Fibroblast of skin of left quadriceps (primary cell): ENCODE measurements at places on chromosomes 5 and 9.

DNA sequence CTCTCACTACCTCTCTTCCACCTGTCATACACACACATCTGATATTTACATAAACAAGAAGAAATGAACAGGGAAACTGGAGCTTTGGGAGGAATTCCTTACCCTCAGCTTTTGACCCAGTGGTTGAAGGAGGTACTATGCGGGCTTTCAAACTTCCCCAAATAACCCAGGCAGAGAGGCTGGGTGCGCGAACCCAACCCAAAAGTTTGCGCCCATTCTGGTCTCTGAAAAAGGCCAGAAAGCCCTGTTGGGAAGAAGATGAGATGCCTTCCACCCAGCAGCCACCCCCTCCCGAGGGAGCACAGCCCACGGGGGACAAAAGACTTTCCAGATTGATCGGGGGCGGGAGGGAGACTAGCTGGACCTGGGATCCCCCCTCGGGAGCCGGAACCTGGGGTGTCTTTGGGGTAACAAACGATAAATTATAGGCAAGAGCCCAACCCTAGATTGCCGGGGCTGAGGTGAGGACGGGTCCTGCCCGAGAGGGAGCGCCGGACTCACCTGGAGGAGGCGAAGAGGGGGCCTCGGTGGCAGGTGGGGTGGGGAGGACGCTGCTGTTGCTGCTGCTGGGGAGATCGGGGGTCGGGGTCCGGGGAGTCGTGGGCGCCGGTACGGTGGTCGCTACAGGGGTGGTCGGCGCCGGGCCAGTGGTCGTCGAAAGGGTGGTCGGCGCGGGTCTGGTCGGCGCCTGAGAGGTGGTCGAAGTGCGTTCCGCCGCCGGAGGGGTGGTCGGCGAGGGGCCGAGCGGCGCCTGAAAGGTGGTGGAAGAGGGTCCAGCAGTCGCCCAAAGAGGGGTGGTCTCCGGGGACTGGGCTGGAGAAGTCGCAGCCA, 798 bp downstream of the MEGF9 start:
- DNase-seq, result no peak

DNA sequence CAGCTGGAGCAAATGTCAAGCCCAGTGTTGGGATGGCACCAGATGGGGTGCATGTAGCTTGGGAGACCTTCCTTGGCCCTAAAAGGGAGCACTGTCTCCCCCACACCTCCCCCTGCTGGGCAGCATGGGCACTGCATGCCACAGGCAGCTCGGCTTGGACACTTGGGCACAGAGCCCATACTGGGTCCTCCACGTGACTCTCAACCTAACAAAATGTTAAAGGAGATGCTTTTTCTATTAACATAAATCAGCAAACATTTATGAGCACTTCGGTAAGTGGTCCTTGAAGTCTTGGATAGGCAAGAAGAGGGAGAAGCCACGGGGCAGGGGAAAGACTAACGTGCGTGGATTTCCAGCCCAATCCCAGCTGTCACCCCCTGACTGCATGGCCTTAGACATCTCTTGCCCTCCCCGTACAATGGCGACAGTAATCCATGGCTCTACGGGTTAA, 23.9 kb upstream of the MAPK9 start:
- DNase-seq, result no peak

DNA sequence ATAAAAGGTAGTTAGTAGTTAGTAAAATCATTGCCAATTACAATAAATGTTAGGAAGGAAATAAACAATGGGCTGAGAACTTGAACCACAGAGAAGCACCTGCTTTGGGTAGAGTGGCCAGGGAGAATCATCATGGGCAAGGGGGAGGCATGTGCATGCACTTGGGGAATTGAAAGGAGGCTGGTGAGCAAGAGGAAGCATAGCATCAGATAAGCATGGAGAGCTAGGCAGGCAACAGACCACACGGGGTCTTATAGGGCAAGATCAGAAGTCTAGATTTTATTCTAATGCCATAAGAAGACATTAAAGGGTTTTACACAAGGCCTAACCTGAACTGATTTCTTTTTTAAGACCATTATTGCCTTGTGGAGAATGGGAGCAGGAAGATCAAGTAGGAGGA, 93.4 kb downstream of the PIP5K1B start:
- no peak for DNase-seq

DNA sequence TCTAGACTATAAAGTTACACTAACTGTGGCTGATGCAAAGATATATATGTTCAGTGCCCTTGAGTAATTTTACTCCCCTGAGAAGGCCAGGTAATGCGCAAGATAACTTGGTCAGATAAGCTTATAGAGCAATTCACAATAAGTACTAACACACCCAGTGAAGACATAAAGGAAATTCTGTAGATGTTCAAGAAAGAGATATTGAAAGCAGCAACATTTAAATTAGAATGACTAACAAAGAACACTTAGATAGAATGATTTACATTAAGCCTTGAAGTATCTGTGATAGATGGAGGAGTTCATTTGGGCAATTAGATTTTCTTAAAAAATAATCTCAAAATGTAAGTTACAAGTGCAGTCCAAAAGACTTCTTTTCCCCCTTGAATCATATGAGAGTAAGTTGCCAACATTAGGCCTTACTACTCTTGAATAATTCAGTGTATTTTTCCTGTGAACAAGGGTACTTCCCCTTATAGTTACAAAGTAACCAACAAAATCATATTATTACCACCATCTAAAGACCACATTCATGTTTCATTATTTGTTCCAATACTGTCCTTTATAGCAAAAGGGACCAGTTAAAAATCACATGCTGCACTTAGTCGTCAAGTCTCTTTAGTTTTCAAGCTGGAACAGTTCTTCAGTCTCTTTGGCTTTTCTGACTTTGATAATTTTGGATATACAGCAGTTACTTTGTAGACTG, 44.4 kb upstream of the ELOVL7 start:
- no peak for DNase-seq

DNA sequence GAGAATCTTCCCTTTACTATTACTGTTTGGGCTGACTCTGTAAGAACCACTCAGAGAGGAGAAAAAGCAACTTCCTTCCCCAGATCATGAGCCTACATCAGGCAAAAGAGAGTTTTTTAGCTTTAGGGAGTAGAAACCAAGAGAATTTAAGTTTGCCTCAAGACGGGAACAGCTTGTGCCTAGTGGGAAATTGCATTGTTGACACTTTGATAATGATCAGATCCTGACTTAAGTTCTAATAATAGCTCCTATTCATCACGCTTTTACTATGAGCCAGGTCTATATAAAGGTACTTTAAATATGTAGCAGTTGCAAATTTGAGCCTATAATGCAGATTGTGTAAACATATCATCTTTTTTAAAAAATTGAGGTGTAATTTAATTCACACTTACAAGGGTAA, 298.2 kb downstream of the MAN2A1 start:
- no peak for DNase-seq

DNA sequence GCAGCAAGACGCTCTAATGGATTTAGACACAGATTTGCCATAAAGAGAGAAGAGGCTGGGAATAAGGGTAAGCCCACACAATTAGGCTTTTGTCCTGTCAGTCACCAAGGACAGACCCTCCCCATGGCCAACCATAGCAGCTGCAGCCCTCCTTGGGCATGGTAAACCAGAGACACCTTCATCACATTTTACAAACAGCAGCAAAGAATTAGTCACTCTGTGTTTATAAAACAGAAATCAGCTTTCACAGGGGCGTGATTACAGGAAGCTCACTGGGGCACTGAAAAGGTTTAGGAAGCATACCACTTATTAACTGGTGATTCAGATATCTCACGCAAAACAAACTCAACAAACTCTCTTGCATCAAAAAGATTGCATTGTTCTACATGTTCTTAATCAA, 37.3 kb upstream of the ZNF622 start:
- DNase-seq, result no peak

GRCh38 chr5:34452170-34452828, 203.8 kb upstream of the RAI14 start:
- DNase-seq, result no peak

- DNase-seq, result no peak
Measured at GRCh38 chr9:78986446-78986845, 585.3 kb upstream of the TLE4 start.

DNA sequence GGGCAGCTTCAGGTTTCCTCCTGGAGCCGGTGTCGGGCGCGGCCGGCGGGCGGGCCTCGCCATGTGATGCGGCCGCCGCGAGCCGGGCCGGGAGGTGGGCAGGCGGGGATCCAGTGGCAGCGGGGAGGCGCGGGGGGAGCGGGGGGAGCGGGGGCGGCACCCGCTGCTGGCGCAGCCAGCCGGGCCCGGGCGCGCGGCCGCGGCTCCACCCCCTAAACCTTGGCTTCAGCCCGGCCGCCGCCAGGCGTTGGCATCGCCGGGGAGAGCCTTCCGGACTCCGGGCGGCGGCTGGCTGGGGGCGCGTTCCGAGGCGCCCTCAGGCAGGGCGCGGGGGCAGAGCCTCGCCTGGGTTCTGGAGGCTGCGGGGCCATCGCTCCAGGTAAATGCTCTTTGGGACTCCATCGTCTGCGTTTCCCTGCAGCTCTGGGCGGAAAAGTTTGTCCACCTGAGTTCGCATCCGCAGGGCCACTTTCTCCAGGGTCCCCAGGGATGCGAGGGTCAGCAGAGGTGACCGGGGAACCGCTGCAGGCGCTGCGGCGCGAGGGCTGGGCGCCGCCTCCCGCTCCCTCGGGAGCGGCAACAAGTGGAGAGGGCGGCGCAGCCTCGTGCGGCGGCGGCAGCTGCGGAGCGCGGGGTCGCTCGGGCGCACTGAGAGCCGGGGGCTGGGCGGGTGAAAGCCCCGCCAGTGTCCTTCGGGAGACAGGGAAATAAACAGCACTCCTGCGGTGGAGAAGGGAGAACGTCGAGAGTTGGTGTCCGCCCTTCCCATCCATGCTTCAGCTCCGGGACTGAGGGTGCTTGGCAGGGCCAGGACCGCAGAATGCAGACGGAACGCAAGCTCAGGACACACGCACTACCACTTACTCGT, at the start of gene ARHGEF28:
TSS of gene ARHGEF28 (plus strand) at position 253 of the 868 bp plus-strand sequence. CDS start 58,656 bp downstream, outside the sequence.
- no peak for DNase-seq

DNA sequence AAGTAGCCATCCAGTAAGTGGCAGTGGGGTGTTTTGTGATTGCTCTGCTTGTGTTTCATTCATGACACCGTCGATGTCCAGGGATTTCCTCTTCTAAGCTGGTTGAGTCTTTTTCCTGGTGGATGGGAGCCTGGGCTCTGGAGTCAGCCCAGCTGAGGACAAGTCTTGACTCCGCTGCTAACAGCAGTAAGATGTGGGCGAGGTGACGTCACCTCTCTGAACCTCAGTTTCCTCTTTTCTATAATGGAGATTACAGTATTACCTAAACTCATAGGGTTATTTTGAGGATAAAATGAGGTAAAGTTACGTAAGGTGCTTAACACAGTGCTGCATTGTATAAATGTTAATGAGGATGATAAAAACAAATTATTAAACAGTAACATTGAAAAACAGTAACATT, 21.3 kb downstream of the FGF1 start:
- DNase-seq, result no peak

- DNase-seq, result no peak
Measured at GRCh38 chr9:20601292-20601691, 21.0 kb downstream of the MLLT3 start.

DNA sequence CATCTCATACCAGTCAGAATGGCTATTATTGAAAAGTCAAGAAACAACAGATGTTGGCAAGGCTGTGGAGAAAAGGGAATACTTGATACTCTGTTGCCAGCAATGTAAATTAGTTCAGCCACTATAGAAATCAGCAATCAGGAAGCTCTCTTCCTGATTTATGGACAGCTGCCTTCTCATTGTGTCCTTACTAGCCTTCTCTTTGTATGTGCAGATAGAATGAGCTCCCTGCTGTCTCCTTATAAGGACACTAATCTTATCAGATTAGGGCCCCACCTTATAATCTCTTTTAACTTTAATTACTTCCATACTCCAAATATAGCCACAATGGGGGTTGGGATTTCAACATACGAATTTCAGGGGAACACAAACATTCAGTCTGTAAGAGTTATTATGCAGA, 38.0 kb downstream of the KCNV2 start:
- no peak for DNase-seq

DNA sequence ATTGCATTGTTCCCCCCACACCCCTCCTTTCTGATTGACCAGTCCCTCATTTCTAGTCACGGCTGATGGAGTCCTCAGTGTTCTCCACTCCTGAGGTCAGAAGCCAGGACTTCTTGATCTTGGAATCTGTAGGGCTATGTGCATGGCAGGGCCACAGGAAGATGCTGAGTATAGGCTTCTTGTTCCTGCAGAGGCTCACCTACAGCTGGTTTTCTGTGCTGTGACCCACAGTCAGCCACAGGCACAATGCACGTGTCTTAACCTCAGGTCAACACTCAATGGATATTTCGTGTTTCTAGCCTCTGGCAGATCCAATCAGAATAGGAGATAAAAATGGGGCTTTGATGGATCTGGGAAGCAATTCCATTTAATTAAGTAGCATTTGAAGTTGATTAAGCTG, 14.3 kb upstream of the CXCL14 start:
- no peak for DNase-seq

- no peak for DNase-seq
Measured at GRCh38 chr9:110748251-110748893, 79.8 kb downstream of the MUSK start.

DNA sequence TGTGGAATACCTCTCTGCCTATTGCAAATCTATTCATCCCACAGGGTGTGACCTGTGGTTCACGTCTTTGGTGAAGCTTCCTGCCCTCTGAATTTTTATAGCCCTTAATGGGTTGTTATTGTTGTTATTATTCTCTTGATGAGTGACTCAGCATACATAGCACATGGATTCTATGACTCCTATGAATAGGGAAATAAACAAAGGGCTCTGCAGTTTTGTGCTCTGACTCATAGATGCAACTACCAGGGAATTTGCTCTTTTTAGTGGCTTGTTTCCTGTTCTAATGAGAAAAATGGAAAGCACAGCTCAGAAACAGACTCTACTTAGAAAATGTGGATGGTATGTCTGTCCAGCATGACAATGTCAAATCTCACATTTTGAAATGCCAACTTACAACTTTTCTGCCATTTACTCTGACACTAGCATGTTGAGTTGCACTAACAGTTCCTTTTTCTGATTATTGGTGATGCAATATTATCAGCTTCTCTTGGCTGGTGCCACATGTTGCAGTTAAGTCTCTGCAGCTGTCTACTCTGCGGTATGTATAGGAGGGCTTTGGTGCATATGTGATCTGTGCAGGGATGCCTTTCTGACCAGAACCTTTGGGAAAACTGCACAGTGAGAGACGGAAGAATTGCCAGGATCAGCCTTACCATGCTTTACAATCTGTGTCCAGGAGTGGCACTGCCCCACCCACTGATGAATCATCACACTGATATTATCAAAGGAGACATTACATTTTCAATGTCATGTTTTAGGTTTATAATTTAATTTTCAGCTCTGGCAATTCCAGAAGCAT, 996.4 kb upstream of the WWC1 start:
- peak; percentile 81 for DNase-seq

DNA sequence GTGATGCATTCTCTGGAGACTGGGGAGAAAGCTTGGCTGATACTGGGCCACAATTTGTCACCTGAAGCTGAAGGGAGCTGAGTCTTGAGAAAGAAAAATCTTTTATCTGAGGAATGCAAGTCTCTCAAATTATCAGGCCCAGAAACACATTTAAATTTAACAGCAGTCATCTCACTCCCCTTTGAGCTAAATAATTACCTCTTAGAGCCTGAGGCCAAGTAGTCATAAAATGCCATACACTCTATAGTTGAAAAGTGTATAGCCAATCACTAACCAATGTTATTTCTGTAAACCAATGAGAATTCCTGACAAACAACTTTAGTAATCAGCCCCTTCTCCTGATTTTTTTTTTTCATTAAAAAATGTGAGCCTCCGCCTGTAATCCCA, 32.7 kb upstream of the DAPK1 start:
- DNase-seq, result no peak
